ENCODE measurements at places on chromosomes 13 and 19.

DNA sequence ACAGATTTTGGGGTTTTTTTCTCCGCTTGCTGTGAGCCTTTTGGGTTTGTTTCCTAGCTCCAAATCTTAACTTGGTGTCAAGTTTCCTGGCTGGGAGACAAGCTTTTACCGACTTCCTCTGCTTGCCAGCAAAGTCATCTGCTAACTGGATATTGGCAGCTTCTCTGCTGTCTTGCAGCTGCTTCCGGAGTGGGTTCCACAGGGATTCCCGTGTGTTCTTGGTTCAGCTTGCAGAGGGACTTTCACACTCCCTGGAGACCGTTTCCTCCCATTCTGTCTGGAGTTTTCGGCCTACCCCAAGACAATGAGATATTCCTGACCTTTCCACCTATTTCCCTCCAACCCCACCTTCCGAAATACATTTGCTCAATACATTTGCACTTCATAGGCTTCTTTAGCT is 2.2 kb upstream of the COLGALT1 start:
- no peak for DNase-seq

DNA sequence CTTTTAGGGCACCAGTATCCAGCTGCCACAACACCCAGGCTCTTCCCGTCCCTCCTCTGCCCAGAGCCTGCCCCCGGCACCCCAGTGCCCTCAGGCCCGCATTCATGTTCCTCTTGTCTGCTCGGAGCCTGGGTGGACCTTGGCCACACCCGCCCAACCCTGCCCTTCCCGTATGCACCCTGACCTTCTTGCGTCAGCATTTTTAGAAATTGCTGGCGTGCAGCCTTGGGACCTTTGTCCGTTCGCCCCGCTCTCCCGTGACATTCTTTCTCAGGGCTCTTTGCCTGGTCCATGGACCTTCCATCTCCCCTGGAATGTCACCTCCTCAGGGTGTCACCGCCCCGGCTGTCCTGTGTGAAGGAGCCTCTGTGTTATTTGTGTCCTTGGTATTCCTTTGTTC is 7.6 kb downstream of the NUCB1 start:
- no peak for DNase-seq

DNA sequence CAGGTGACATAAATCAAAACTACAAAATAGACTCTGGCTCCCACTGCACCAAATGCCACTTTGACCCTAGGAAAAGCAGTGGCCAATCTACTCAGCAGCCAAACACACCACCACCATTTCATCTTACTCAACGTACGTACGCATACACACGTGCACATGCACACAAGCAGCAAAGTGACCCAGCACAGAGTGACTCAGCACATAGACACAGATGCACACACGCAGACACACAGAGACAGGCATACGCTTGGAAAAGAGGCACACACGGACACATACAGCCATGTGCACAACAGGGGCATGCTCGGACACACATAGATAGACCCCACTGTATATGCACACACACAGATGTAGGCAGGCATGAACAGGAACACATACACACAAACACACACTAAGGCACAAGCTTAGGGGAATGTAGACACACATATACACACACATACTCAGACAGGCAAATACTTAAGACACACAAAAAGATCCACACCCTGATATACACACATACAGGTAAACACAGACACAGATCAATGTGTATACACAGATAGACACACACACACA is 37.3 kb downstream of the PEPD start:
- DNase-seq = no peak

DNA sequence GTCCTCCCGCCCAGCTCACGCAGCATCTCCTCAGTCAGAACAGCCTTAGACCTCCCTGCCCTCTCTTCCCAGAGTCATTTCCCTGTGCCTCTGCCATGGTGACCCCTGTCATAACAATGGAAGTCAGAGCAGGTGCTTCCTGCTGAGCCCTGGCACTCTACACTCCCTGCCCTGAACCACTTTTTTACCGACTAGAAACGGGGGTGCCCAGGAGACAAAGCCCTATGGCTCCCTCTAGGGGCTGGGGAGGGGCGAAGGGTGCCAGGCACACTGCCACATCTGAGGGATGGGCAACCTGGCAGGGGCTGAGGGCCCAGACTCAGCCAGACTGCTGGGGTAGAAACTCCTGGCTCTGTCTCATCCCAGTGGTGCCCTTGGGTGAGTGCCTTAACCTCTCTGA is 16.4 kb downstream of the ZNF574 start:
- DNase-seq = peak; percentile 33

DNA sequence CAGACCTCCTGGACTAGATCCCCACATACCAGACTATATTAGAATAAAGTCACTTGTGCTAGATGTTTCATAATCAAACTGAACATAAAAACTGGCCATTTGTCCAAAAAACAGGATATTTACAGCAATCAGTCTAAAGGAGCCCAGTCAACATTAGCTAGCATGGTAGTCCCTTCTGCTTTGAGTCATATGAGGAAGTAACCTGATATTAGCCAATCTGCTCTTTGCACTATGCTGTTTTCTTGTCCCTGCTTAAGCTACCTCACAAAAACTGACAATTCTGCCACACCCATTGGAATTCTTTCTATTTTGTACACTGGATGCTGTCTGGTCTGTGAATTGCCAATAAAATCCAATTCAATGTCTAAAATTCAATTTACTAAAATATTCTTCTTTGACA is 1824.2 kb downstream of the OLFM4 start:
- no peak for DNase-seq

DNA sequence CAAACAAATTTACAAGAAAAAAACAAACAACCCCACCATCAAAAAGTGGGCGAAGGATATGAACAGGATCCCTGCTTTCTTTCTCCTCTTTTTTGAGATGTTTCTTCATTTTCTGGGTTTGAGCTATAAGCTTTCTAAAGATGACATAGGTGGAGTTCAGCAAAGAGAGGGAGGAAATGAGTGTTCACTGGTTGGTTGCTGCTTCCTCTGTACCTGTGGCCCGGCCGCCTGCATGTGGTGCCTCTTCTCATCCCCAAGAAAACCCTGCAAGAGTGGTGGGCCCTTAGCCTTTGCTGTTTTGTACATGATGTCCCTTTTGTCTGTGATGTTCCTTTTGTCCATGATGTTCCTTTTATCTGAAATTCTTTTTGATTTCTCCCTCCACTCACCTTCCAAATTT is 178.4 kb upstream of the SERP2 start:
- no peak for DNase-seq

- no peak for DNase-seq
Observed at GRCh38 chr19:2038284-2039088, 12.6 kb downstream of the MKNK2 start.

- no peak for DNase-seq
Observed at GRCh38 chr19:43438291-43439031, 23.8 kb downstream of the TEX101 start.

DNA sequence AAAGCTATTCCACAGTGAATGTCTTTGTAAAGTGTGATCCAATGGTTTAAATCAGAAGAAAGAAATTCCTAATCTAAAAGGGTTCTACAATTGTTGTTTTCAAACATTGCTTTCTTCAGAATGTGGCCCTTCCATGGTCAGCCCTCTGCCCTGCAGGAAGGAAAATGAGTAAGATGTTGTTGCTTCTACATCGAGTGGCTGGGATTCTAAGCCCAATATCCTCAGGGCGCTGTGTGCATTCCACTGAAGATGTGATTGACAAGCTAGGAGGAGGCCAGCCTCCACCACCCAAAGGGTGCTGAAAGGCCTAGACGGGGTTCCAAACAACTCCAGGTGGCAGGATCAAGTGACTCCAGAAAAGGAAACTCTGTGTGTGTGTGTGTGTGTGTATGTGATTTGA is 316.9 kb upstream of the TSHZ3 start:
- no peak for DNase-seq

DNA sequence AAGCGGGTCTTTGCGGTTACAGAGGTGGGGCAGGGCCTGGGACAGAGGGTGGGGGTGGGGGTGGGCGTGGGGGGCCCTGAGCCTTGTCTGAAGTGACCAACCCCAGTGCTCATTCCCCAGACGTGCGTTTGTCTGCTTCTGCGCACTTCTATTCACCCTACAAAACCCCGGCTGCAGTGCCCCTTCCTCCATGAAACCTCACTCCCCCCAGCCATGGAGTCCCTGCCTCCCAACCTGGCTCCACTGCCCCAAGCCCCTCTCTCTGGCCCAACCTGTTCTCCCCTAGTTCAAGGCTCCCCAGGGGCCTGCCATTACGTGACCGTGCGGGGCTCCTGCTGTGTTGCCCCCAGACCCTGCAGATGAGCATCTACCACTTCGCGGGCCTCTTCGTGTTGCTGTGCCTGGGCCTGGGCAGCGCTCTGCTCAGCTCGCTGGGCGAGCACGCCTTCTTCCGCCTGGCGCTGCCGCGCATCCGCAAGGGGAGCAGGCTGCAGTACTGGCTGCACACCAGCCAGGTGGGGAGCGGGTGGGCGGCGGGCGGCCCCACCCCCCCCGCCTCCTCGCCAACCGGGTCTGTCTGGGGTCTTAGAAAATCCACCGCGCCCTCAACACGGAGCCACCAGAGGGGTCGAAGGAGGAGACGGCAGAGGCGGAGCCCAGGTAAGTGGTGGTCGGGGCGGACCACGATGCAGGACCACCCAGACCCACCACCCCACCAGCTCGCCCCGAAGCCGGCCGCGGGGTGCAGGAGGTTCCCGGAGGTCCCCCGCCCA is 8.2 kb downstream of the GRIN3B start:
- DNase-seq = no peak

DNA sequence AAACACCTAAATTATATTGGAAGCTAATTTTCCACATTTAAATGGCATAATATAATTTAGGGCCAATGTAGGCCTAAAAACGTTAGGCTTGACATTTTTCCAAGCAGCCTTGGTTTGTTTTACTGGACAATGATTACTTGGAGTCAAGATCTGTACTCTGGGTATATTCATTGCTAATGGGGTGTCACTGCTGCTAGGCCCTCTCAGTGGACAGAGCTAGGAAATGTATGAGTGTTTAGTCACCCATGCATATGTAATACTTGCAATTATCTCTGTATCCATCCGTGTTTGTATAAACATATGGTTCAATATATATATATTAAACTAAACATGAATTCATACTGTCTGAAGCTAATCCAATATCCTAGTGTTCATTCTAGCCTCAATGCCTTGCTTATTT is 598.1 kb downstream of the DCT start:
- DNase-seq = no peak

DNA sequence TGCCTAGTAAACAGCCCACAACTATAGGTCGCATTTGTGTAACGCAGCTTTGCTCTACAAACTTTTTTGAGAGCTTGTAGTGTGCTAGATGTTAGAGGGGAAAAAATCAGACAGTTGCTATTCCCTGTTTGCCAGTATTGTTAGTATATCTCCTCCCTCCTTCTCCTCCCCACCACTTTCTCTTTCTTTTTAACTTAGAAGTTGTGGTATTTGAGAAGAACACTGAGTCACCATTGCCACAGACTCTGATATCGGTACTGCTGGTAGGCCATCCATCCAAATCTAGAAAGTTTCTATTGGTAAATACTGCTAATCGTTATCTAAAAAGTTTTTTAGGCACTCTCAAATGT is 666 bp downstream of the POMP start:
- DNase-seq = no peak

- no peak for DNase-seq
Observed at GRCh38 chr13:48412881-48413351, at the start of gene LPAR6. Gene LPAR6 (minus strand): TSS chr13:48413113. CDS start chr13:48412423, 690 bp downstream.

GRCh38 chr19:3618144-3618810 is 8.3 kb downstream of the CACTIN start:
- DNase-seq = peak; percentile 64
